ENCODE measurements at places on chromosomes 7 and 10.

GRCh38 chr10:15588635-15589508 is 130.8 kb downstream of the ITGA8 start:
- no peak for DNase-seq

GRCh38 chr7:87806150-87806549 is 70.0 kb downstream of the SLC25A40 start:
- DNase-seq: no peak

DNA sequence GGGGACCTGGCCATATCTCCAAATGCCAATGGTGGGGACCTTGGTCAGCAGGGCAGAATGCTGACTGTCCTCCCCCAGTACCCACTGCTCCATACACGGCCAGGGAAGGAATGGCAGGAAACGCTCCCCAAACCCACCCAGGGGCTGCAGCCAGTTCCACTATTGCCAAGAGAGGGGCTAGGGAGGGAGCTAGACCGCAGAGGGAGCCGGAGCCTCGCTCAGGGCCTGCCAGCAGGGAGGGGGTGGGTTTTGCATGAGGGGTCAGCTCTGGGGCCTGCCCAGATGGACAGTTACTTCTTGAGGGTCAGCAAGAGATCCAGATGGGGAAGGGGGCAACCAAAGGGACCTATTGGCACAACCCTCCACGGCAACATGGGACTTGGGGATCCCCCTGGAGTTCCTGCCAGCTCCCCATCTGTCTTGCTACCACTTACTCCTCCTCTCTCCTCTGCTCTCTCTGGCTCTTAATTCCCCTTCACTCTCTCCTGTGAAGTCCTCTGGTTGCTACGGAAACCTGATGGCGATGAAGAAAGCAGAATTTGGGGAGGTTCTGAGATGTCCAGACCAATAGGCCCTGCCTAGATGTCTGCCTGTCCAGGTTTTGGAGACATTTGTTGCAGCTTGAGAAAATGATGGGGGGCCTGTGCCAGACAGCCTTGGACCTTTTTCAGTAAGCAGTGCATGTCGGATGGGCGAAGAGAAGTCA is 12.6 kb downstream of the FGF8 start:
- no peak for DNase-seq

- DNase-seq: no peak
Measured at GRCh38 chr7:45410893-45411292, 163.3 kb upstream of the ADCY1 start.

GRCh38 chr7:42053834-42054233 is 183.2 kb downstream of the GLI3 start:
- no peak for DNase-seq

- DNase-seq: no peak
Measured at GRCh38 chr10:102211615-102212299, 14.3 kb upstream of the ELOVL3 start.

DNA sequence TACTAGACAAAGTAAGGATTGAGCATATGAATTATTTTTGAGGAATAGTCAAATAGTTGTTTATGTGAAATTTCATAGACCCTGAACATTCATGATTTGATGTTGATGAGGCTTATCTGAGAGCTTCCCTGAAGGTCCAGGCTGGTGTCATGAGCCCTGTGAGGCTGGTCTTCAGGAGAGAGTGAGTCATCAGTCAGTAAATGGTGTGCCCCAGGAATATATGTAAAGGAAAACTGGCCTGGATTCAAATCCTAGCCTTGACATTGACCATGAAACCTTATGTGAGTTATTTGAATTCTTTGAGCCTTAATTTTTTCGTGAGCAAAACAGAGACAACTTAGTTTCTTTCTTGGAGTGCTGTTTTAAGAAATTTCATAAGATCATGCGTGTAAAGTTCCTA is 6.2 kb downstream of the TMEM236 start:
- no peak for DNase-seq

DNA sequence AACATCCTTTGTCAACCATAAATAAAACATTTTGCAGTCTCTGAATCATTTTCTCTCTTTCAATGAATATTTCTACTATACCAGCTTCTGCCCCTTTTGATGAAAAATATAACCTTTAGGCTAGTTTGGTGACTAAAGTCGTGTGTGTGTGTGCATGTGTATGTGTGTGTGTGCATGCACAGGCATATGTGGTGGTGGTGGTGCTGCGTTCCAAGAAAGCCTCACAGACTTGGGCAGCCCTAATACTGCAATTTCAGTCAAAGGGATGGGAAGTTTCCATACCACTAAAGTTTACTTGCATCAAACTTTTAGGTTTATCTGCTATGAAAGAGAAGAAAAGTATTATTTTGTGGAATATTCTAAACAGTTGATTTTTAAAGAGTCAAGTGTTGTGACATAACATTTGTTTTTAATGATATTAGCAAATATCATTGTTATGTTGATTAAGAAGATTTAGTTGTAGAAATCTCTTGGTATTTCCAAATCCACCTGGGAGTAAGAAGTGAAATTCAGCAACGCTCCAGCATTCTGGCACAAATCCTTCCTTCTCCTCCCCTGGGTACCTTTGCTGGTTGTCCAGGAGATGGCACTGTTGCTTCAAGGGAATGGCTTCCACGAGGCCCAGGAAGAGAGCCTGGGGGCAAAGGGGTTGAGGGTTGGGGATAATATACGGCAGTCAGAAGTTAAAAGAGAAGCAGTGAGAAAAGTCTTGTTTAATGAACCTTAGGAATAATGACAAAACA is 41.5 kb downstream of the ASB4 start:
- no peak for DNase-seq

- no peak for DNase-seq
Measured at GRCh38 chr7:69800495-69800894, 202.2 kb downstream of the AUTS2 start.

DNA sequence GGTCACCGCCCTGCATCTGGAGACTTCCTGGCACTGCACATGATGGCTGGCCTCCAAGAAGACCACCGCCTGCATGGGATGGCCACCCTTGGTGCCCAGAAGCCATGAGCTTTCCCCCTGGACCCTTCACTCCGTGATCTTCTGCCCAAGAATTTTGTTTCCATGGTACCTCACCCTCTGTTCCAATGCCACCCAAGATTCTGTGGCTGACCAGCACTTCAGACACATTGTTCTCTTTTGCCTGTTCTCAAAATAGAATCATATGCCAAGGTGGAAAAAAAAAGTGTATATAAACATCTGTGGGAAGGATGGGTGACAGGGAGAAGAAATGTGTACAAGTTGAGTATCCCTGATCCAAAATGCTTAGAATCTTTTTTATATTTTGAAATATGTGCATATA is 12.1 kb downstream of the HTR7 start:
- no peak for DNase-seq

DNA sequence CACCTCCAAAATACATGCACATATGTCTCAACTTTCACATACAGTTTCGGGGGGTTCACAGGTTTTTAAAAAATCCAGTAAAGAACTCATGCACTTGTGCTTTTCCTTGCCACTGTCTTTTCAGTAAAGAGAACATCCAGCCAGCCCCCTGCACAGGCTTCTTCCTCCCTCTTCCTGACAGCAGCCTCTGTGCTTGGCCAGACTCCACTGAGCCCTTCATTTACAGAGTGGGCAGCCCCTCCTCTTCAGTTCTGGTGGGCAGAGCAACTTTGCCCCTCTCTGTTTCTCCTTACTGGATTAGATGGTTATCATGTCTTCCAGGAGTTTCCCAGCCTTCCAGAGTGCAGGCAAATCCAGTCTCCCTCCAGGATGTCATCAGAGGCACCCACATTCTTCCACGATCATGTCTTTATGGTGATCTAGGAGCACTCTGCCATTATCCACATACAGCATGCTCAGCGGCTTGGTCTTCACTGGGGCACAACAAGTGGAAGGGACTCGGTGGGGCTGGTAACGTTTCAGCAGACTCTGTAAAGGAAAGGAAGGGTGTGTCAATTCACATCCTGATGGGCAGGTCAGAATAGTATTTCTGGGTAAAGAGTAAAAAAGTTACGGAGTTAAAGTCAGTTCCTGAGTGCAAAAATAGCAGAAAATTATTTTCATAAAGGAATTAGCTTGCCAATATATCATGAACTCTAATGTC is 8.8 kb downstream of the NODAL start:
- DNase-seq: no peak

DNA sequence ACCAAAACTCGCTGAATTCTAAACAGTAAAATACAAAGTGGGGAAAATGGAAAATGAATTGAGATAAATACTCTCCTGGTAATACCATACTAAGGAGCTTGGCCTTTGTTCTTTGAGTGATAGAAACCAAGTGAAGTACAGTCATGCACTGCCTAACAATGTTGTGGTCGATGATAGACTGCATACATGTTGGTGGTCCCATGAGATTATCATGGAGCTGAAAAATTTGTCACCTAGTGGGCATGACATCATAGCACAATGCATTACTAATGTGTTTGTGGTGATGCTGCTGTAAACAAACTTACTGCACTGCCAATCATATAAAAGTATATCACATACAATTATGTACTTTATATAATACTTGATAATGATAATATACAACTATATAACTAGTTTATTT is 419.1 kb downstream of the ARL4A start:
- no peak for DNase-seq

- no peak for DNase-seq
Measured at GRCh38 chr10:119448628-119449584, 93.6 kb downstream of the RGS10 start.

DNA sequence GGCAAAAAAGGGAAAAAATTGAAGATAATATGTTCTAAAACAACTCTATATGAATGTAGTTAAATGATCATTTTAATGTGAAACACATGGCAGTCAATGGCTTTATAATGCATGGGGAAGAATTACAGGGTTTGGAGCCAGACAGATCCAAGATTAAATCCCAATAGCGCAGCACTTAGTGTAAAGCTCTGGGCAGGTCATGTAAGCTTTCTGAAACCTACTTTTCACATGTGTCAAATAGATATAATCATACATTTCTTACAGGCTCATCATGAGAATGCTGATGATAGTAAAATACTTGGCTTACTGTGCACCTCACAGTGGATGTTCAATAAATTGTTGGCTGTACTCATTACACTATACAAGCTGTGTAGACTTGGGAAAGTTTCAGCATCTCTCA is 48.0 kb upstream of the ZNF365 start:
- DNase-seq: no peak

DNA sequence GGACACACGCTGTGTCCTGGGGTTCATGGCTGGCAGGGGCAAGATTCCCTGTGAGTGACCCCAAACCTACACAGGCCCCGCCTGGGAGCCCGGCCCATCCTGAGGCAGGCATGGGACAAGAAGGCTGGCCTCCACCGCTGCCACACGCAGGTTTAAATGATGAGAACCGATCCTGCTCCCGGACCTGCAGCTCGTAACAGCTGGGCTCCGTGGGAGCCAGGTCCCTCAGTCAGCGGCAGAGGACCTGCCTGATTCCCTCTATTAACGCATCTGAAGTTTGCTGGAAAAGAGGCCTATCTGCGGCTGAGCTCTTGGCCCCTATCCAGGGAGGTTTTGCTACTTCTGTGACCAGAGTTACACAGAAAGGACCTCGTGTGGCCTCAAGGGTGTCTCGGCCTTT is 112.3 kb downstream of the VIPR2 start:
- no peak for DNase-seq

- DNase-seq: peak; percentile 78
Measured at GRCh38 chr7:4725014-4725849, 43.1 kb downstream of the FOXK1 start.

All from GM06990 (cell line).